ENCODE measurements at places on chromosomes 3 and 15. TPM values are rescaled to one million over a fixed set of nuclear protein-coding genes. Genes with fewer than 3 reads are reported as not detected.

Gene RTP4
- 6.0 TPM for total RNA-seq

Gene ADGRG7
- not detected for total RNA-seq

Gene CSTA
- not detected for total RNA-seq

Gene SLC2A2
- not detected for total RNA-seq

Gene GABRA5
- not detected for total RNA-seq

Gene TMEM207
- not detected for total RNA-seq

Gene KIF15
- 0.26 TPM for total RNA-seq

Gene NR2F2
- 0.32 TPM for total RNA-seq

Gene ASB14
- total RNA-seq: not detected

Gene NR1I2
- total RNA-seq: 0.61 TPM

Gene DUOXA1
- 1.6 TPM for total RNA-seq

Gene TLR9
- 0.54 TPM for total RNA-seq

Gene VGLL4
- total RNA-seq: 31.0 TPM

Gene SOX14
- total RNA-seq: not detected

Gene ZCWPW2
- total RNA-seq: not detected

Gene FGF7
- total RNA-seq: not detected

Gene A4GNT
- total RNA-seq: not detected

Gene ZIC4
- total RNA-seq: not detected

Gene GREM1
- total RNA-seq: not detected

Gene SPATA12
- not detected for total RNA-seq

Gene MCTP2
- 23.7 TPM for total RNA-seq

Gene MTMR10
- total RNA-seq: 39.1 TPM

Gene MYL3
- not detected for total RNA-seq

Gene IGF2BP2
- total RNA-seq: 0.58 TPM

Gene PROK2
- 1.1 TPM for total RNA-seq

Measured in T-cell (primary cell).